Stimulated activated CD4-positive, alpha-beta T cell treated with anti-CD3 and anti-CD28 coated beads, Interleukin-15, amount 100 ng/mL, for 24 hours (primary cell): ENCODE measurements at places on chromosomes 2 and 18.

DNA sequence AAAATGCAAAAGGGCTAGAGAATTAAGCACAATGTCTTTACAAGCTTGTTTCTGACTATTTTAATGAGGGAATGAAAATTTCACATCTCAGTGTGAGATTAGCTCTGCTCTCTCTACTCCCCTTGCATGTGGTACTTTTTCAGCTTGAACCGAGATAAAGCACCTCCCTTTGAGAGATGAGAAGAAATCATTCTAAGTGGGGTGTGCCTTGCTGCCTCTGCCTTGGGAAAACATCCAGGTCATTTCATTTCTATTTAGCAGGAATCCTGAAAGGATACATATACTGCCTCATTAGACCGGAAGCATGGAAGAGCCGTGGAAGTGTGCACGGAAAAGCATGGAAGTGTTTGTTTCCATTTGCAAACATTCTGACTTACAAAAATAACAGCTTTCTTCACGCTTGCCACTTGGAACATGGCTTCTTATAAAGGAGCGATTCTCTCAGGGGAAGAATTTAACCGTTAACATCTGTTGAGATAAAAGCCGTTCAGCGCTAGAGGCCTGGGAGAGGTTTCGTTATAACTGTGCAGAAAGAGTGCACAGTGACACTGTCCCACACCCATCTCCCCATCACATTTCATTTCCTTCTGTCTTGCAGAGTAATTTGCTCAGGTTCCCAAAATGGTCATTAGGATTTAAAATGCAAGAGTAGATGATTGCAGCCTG lies 16.7 kb downstream of the NOSTRIN start:
- no peak for DNase-seq

GRCh38 chr2:3598912-3599854 lies 4.3 kb downstream of the COLEC11 start:
- no peak for DNase-seq

GRCh38 chr18:10032331-10033015 lies 118.7 kb downstream of the VAPA start:
- peak; percentile 18 for DNase-seq

DNA sequence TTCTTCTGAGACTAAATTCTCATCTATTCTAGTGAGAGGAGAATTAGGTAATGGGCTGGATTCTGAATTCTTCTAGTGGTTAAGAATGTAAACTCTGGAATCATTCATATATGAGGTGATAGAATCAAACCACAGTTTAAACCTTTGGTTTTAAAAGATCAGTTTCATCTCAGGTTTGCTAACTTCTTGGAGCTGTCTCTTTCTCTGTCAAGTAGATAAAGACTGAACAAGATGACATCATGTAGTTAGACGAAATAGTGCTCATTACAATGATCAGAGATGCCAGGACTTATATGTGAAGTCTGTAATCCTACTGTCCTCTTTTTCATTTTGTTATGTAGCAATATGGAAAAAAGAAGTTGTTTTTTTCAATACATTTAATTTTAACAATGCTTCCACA lies 4.9 kb downstream of the CEBPZOS start:
- no peak for DNase-seq

DNA sequence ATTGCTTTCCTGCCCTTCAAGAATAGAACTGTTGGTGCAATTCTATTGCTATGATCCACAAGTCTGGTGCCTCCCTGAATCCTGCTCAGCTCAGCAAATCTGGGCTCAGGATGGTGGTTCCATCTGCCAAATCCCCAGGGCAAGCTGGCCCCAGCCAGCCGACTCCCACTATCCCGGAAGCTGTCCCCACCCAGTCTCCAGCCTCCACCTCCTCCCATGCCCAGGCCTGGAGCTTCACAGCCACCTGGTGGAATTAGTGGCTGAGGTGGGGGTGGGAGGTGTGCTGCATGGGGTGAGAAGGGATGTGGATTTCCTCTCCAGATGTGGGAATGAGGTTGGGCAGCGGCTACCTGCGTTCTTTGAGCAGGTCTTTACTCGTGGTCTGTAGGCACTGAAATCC lies 119.3 kb upstream of the SMAD2 start:
- no peak for DNase-seq

DNA sequence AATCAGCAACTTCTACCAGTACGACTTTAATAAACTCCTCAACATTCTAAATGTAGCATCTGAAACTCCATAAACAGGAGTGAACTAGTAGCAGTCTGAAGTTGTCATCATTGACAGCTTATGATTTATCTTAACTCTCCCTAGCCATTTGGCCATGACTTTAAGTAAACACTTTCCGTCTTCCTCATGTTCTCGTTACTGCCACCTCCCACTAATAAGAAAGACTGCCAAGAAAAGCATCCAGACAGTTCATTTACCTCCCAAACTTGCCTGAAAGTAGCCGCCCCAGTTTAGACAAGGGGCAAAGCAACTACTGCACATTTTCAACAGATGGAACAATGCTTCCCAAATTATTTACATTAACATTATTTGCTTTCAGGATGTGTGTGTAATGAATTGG lies 287.5 kb downstream of the OSR1 start:
- no peak for DNase-seq

DNA sequence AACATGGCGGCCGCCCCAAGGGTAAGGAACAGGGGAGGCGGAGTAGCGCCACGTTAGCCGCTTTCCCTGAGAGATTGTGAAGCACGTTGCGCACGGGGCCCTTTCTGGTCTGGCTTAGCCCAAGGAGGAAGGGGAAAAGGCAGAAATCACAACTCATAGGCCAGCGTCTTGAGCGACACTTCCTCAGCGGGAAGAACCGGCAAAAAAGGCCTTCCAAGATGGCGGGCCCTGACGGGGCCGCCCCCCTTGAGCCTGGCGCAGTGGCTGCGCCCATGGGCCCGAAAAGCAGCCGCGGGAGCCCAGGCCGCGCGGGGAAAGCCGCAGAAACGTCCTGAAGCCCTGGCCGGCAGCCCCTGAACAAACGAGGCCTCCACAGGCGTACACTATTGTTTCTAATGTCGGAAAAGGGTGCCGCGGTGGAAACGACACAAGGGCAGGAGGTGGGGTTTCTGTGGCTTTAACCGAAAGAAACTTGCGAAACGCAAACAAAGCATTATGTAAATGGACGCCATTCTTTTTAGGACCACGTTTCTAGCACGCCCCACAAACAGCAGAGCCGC lies 919 bp upstream of the PCBP1 start:
- DNase-seq = peak; percentile 81

DNA sequence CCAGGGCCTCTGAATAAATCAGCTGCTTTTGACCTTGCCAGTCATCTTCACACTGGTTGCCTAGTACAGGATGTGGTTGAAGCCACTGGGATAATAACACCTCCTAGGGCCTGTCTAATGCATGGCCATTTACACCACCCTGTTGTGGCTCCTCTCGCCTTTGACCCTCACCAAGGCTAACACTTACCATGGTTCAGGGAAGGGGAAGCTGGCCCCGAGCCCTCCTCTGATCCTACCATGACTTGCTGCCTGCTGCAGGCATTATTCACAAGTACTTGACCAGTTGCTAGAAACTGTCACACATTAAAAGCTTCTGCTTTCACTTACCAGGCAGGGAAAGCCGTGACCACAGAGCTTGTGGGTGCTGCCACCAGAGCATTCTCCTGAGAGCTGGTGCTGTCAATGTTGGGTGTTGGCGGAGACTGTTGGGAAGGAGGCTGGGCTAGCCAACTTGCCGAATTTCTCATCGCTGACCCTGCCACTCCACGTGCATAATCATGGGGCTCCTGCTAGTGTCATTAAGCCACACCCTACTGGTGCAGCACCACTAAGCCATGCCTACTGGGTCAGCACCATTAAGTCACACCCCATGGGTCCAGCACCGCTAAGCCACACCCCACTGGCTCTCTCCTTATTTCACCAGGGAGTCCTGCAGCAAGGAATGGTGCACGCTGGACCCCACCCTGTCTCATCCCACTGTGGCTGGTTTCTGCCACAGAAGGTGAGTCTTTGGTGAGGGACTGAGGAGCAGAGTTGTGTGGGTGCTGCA lies 47.0 kb upstream of the TTC39C start:
- peak; percentile 29 for DNase-seq

GRCh38 chr2:42569883-42570282 lies 1.5 kb downstream of the MTA3 start:
- DNase-seq = no peak

- peak; percentile 31 for DNase-seq
Observed at GRCh38 chr2:206989311-206989710, 50.0 kb downstream of the CPO start.

DNA sequence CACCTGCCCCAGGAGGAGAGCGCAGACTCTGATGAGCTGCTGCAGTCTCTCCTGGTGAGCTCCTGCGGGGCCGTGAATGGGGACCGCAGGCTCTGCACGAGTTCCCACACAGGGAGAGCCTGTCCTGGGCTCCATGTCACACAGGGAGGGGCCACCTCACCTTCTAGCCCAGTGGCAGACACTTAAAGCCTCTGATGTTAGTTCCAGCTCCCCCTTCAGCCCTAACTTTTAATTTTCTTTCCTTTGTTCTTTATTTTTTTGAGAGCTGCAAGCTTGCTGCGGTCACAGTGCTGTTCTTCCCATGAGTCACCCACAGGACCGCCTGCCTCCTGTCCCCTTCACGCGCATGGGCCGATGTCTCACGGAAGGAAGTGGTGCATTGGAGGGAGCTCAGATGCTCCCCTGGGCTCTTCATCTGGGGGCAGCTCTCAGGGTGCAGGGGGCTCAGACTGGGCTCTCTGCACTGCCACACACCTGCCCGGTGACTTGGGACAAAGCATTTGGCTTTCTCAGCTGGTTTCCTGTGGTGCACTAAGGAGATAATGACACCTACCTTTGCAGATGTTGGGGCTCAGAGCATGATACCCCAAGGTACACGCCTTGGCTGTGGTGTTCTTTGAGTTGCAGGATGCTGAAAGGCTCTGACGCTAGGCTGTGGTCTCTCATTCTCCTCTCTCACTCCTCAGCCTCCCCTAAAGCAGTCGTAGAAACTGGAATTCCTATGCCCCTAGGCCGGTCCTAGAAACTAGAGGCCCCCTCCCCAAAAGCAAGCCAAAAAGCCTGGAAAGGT lies 37.2 kb upstream of the PXDN start:
- peak; percentile 55 for DNase-seq

DNA sequence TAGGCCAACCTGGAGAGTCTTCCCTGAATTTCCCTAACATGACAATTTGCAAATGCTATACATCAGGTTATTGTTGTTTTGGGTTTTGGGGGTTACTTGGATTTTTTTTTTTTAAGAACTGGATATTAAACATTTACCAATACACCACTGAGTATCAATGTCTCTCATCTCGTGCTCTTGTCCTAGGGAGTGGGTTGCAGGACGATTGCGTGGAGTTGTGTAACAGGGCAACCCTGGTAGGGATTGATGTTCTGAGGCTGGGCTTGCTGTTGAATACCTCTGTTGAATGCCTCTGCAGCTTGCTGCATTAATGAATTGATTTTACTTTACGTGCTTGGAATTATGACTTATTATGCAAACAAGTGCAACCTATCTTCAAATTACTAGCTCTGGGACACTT lies 18.8 kb upstream of the FOSL2 start:
- no peak for DNase-seq

GRCh38 chr2:18531194-18531593 lies 29.3 kb downstream of the RDH14 start:
- no peak for DNase-seq
